ENCODE measurements at places on chromosomes 7 and 10. TPM values are rescaled to one million over a fixed set of nuclear protein-coding genes. Genes with fewer than 3 reads are reported as not detected.

OR2A5 gene
- not detected for total RNA-seq

CALHM1 gene
- total RNA-seq = not detected

SH2D4B gene
- not detected for total RNA-seq

ZNF511 gene
- total RNA-seq = 23.7 TPM

HOXA5 gene
- total RNA-seq = 16.7 TPM

UPK3BL2 gene
- 1.9 TPM for total RNA-seq

FMC1 gene
- total RNA-seq = 8.8 TPM

IDE gene
- 22.8 TPM for total RNA-seq

CAMK1D gene
- 2.5 TPM for total RNA-seq

BLNK gene
- not detected for total RNA-seq

MMD2 gene
- not detected for total RNA-seq

ATP5MK gene
- 91.6 TPM for total RNA-seq

ALOX5 gene
- not detected for total RNA-seq

LIPK gene
- not detected for total RNA-seq

ATOH7 gene
- total RNA-seq = not detected

LIPF gene
- total RNA-seq = 0.29 TPM

NME8 gene
- not detected for total RNA-seq

MYO1G gene
- under 0.01 TPM for total RNA-seq

PRF1 gene
- not detected for total RNA-seq

SAP25 gene
- not detected for total RNA-seq

GSTO2 gene
- total RNA-seq = 3.8 TPM

PRLHR gene
- not detected for total RNA-seq

SUGCT gene
- total RNA-seq = 8.9 TPM

KLF14 gene
- under 0.01 TPM for total RNA-seq

CAV2 gene
- 79.1 TPM for total RNA-seq

ADIRF gene
- total RNA-seq = 195 TPM

COL17A1 gene
- total RNA-seq = under 0.01 TPM

EPHA1 gene
- under 0.01 TPM for total RNA-seq

NPY4R gene
- total RNA-seq = not detected

ADAMTS14 gene
- total RNA-seq = 29.4 TPM

SPDYE11 gene
- total RNA-seq = under 0.01 TPM

DEPP1 gene
- total RNA-seq = 77.9 TPM

ABCA13 gene
- 2.5 TPM for total RNA-seq

C10orf90 gene
- total RNA-seq = not detected

GCK gene
- 1.5 TPM for total RNA-seq

ICA1 gene
- total RNA-seq = 0.33 TPM

IL6 gene
- 2.2 TPM for total RNA-seq

TWIST1 gene
- 118 TPM for total RNA-seq

COL28A1 gene
- total RNA-seq = not detected

LRRD1 gene
- total RNA-seq = not detected

CRYGN gene
- 0.58 TPM for total RNA-seq

MCU gene
- total RNA-seq = 49.0 TPM

CELF2 gene
- total RNA-seq = 21.1 TPM

PPP1R17 gene
- total RNA-seq = not detected

TPST1 gene
- total RNA-seq = 154 TPM

TAS2R3 gene
- 1.8 TPM for total RNA-seq

GHRHR gene
- total RNA-seq = not detected

FXYD4 gene
- not detected for total RNA-seq

ANK3 gene
- total RNA-seq = 4.5 TPM

TRIM50 gene
- not detected for total RNA-seq

TDRD1 gene
- total RNA-seq = 0.50 TPM

MEST gene
- 23.0 TPM for total RNA-seq

KCNMA1 gene
- 44.8 TPM for total RNA-seq

DNAH11 gene
- total RNA-seq = under 0.01 TPM
